ENCODE measurements at places on chromosomes 16 and 17. TPM values are rescaled to one million over a fixed set of nuclear protein-coding genes. Genes with fewer than 3 reads are reported as not detected.

The TMC7 gene
- 0.88 TPM for total RNA-seq

The EME1 gene
- 1.3 TPM for total RNA-seq

The CDK10 gene
- total RNA-seq, result 42.2 TPM

The VWA3A gene
- not detected for total RNA-seq

The FBXW10B gene
- 1.7 TPM for total RNA-seq

The MAP2K3 gene
- 54.9 TPM for total RNA-seq

The KRTAP4-6 gene
- total RNA-seq, result 0.25 TPM

The CMTM4 gene
- 17.6 TPM for total RNA-seq

The RNF213 gene
- 103 TPM for total RNA-seq

The OTOA gene
- total RNA-seq, result not detected

The ITGAD gene
- not detected for total RNA-seq
